Airway epithelial cell (primary cell): ENCODE measurements at places on chromosomes 12 and 14. TPM values are rescaled to one million over a fixed set of nuclear protein-coding genes. Genes with fewer than 3 reads are reported as not detected.

SRGAP1 gene
- total RNA-seq: 3.3 and 6.0 TPM in 2 replicates

VWF gene
- 0.33 and 0.56 TPM in 2 replicates for total RNA-seq

TMPRSS12 gene
- not detected in 2 replicates for total RNA-seq

KRT8 gene
- total RNA-seq: 425 and 493 TPM in 2 replicates

CACNA2D4 gene
- 0.71 TPM in 1 of 2 replicates, not detected in the other for total RNA-seq

KLRC4 gene
- 0.21 TPM in 1 of 2 replicates, not detected in the other for total RNA-seq

OR6J1 gene
- not detected in 2 replicates for total RNA-seq

CD63 gene
- 551 and 563 TPM in 2 replicates for total RNA-seq

CCDC177 gene
- 0.14 TPM in 1 of 2 replicates, not detected in the other for total RNA-seq

PAPLN gene
- total RNA-seq: 3.4 and 3.7 TPM in 2 replicates

PPP1R36 gene
- total RNA-seq: 0.14 TPM in 1 of 2 replicates, not detected in the other

HNF1A gene
- not detected in 2 replicates for total RNA-seq

RBP5 gene
- not detected in 2 replicates for total RNA-seq

PTCSC3 gene
- total RNA-seq: not detected in 2 replicates
